ENCODE measurements at places on chromosomes 7 and 10.

DNA sequence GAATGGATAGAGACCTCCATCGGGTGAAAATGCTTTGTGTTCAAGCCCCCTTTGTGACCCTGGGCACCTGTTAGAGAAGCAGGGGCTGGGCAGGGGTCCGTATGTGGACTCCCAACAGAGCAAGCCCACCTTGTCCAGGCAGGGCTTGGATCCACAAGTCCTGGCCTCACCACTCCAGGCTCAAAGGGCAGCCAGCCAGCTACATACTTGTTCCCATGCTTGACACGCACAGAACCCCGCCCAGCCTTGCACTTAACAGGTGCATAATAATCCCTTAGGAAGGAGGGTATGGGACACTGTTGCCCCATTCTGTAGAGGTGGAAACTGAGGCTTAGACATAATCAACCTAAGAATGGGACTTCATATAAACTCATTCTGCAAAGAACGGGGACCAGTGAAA, 160.6 kb downstream of the PRKAG2 start:
- no peak for DNase-seq

GRCh38 chr10:97333601-97334369, 744 bp downstream of the FRAT2 start:
- DNase-seq: peak; percentile 64

DNA sequence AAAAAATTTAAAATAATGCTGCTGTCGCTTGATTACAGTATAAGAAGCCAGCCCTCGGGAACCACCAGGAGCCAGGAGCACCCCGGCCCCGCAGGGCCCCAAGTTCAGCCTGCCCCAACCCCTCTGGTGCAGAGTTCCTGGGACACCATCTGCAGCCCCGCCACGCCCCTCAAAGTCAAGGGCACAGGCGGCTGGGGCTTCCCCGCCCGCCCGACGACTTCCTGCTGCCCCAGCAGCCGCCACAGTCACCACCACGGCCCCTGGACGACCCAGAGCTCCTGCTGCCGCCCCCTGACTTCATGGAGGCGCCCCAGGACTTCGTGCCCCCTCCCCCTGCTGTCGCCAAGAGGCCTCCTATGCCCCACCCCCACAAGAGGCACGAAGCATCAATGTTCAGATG, 103.6 kb upstream of the PDSS1 start:
- no peak for DNase-seq

GRCh38 chr7:50721160-50721559, 61.5 kb downstream of the GRB10 start:
- DNase-seq: no peak

DNA sequence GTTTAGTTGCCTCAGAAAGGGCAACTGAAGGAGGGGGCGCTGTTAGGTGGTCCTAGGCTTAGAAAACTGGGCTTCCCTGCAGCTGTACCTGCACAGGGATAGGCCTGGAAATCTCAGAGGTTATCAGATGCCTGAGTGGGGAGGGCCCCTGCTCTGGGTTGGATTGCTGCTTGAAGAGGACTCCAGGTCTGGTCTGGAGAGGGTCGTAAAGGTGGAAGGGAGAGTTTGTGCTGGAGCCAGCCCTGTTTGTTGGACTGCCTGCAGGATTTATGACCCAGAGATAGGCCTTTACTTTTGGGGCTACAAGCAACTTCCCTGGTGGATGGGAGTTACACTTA, 765.9 kb downstream of the GRID1 start:
- DNase-seq: no peak

GRCh38 chr10:122575776-122576175, 15.2 kb downstream of the DMBT1 start:
- no peak for DNase-seq

DNA sequence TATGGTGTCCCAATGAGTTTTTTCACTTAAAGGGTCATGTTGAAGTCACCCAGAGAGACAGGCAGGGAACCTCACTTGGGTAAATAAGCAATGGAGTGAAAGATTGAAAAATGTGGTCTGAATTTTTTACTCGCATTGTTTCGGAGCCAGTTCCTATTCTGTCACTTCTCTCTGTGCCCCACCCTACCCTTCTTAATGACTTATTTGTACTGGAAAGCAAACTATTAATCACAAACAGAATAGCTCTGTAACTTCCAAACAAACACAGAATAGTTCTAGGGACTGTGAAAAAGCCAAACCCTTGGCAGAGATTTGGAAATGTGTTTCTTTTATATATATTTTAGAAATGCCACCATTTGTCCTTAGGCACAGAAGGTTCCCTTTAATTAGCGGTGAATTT, 76.0 kb downstream of the LRMDA start:
- DNase-seq: no peak

DNA sequence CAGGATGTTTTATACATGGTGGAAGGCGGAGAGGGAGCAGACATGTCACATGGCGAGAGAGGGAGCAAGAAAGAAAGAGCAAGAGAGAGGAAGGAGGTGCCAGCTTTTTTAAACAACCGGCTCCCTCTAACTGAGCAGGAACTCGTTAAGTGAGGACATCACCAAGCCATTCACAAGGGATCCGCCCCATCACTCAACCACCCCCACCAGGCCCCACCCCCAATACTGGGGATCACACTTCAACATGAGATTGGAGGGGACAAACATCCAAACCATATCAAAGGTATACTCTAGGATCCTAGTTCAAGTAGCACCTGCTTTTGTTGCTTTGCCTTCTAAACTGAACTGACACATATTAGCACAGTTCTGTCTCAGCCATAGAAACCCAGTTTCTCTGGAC, 141.9 kb upstream of the KLF14 start:
- no peak for DNase-seq

DNA sequence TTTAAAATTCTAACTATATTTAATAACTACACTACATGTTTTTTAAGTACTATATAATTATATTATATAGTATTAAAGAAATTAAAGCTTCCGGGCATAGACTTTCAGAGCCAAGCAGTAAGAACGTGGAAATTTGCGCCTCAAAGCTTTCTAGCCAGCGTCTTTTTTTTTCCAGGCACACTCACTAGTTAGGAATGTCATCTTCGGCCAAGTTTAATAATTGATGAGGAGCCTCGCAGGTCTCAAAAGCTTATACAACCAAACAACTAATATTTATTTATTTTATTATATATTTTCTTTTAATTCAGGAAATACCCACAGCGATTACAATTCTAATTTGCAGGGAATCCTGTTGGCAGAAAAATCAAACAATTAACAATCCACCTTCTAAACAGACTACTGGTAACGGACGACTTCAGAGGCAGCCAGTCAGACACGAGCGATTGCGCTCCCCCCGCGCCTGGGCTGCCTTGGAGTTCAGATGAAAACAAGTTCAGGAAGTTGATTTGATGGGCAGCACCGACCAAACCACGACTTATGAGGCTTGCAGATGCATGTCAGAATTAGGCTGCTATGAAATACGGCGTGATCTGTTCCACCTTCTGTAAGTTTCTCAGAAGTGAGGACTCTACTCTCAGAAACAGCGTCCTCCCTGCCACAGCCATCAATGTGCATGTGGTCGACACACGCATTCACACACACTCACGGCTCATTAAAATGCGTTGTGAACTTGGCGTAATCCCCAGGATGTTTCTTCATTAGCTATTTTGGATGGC, 431.8 kb upstream of the MGMT start:
- no peak for DNase-seq

DNA sequence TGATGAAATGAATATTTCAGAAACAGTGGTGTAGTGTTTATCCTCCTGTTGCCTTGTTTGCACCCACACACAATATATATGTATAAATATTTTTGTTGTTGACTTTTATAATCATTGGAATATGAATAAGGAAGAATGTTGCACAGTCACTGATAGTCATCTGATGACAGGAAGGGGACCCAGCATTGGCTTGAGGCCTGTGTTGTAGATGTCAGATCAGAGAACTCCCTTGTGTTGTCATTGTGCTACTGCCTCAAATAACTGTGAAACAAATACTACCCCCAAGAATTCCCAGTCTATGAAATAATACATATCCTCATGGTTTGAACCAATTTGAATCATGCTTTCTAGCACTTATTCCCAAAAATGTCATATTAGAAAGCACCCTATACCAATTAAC, 84.0 kb downstream of the NRG3 start:
- no peak for DNase-seq

DNA sequence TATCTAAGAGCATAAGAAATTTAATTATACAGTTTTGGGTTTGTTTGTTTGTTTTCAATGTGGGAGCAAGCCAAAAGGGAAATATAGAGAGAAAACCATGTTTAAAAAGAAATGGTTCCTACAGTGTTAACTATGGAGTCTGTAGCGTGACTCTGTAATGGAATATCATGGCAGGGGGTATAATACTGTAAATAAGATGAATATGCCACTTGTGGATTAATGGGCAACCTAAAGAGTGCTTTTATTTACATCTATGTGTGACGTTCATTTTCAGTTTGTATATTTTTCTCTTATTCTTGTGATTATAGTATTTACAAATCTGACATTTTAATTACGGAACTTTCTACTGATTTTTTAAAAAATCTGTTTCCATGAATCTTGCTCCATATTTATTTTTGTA, 95.9 kb downstream of the POLL start:
- DNase-seq: no peak

GRCh38 chr7:27777662-27778061, 37.7 kb downstream of the TAX1BP1 start:
- no peak for DNase-seq

DNA sequence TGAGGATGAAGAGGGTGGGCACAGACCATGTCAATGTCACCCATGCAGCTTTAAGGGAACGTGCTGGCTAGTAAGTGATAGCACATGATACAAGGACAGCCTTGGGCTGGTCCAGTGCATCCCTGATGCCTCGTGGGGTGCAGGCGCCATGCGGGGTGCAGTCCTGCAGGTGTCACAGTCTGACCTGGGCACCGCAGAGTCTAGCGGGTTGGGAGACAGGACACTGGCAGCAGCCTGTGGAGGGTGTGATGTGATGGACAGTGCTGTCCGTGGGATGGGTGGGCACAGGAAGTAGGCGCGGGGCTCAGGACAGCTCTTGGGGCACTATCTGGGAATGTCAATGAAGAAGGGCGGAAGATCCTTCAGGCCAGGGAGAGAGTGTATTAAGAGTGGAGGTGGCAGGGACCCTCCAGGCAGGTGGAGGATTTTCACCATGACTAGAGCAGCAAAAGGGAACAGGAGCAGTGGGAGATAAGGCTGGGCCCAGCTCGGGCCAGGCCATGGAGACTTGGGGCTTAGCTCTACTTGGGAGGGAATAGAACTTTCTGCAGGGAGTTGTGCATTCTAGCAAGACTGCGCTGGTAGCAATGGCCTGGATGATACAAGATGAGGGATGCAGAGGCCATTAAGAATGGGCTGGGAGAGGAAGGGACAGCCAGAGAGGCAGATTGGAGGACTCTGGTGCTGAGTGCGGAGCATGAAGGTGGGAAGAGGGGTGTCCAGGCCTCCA, 122.5 kb downstream of the PTPN20 start:
- DNase-seq: peak; percentile 42

DNA sequence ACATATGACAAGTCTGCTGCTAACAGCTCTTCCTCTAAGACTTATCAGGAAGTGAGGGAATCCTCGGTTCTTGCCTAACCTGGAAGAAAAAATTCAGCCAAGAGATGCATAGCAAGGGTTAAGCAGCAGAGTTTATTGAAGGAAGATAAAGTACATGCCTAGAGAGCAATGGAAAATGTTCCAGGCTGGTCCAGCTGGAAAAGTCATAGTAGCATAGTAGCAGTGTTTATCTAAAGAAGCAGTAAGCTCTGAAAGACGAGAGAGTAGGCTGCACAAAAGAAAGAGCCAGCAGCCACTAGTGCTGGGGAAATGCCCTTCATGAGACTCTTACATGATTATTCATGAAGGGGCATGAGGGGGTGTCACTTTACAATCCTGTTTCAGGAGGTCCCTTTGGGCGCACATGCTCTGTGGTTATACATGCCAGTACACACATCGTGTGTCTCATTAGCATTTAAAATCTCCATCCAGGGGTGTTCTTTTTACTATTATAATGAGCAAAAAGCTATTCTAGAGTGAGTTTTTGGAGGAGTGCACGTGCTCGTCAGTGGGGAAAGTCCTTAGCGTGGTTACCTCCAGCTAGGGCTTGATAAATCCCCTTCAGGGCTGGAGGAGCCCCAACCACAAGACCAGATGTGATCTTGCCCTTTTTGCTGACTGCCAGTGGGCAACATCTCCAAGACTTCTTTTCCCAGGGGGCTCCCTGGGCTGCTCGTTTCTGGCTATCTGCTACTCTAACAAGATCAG, 716.1 kb downstream of the PARD3 start:
- no peak for DNase-seq

DNA sequence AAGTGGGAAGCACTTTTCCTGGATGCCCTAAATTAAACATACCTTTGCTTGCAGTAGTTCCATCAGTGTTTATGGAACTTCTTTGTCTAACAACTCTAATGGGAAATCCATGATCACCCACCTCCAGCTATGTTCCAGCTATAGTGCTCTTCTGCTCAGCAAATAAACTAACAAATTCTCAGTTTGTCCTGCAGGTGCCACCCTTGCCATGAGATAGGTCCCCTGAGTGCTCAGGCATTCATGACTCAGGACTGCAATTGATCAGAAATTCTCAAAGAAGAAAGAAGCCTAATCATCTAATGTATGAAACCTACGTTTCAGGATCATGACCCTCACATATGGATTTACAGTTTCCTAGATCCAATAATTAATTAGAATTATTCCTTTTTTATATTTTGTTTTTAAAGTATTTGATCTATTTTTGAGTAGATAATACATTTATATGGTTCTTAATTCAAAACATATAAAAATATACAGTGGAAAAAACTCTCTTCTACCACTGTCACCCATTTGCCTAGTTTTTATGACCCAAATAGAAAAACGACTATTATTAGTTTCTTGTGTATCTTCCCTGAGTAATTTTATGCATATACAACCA, 48.7 kb upstream of the DYNC1I1 start:
- no peak for DNase-seq

DNA sequence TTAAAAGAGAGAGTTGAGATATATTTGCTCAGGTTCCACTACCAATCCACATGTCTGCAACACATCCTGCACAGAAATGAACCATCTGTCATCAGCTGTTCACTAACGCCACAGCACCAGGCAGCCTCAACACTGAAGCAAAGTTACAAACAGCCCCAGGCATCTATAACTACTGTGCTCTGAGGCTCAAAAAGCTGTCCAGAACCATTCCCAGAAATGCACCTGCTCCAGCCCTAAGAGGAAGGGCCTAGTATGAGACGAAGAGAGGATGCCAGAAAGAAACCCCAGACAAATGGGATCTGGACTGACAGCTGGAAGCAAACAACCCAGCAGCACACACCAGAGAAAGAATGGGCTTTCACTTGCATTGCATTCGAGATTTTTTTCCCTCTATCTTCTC, 159.3 kb downstream of the ELMO1 start:
- DNase-seq: no peak

DNA sequence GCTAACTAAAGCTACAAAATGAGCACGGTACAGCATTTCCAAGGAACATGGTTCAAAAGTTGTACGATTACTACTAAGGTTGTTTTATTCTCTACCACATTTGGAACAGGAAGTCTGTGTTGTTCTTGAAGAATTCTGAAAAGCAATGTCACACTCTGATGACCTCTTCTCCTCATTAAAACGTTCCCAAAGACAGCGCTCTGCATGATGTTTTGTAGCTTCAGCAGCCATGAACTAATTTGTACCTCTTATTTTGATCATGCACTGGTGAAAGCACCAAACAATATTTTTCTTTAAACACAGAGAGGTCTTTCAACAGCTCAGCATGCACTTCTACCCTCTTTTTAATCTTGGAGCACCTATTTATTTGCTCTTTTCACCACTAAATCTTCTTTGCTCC, 75.0 kb upstream of the TES start:
- DNase-seq: no peak

- DNase-seq: no peak
Measured at GRCh38 chr7:100008525-100008924, 6.9 kb upstream of the ZKSCAN1 start.
